GM23248 (cell line): ENCODE measurements at places on chromosomes 7 and 10. TPM values are rescaled to one million over a fixed set of nuclear protein-coding genes. Genes with fewer than 3 reads are reported as not detected.
A peak's percentile ranks its signal among the peaks of the same experiment; 100 is the strongest.

DNA sequence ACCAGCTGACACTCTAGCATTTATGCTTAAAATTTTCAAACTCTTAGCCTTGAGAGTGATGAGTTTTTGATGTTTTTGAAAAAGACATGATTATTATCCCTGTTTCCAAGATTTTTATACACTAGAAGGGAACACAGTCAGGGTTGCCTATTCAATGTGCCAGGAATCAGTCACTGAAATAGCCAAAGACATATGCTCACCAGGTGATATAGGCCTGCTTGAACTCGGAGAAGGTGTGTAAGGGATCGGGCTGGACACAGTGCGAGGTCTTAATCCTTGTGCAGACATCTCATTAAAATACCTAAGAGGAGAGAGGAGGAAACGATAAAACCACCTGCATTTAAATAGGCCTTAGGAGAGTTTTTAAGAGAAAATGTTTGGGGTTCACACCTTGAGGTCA lies 51.0 kb upstream of the MRLN start:
- no peak for DNase-seq

- DNase-seq: no peak
Observed at GRCh38 chr7:126449611-126450268, 803.0 kb downstream of the GRM8 start.

- DNase-seq: peak; percentile 67
Observed at GRCh38 chr10:88793712-88794299, 8.7 kb upstream of the LIPM start.

DNA sequence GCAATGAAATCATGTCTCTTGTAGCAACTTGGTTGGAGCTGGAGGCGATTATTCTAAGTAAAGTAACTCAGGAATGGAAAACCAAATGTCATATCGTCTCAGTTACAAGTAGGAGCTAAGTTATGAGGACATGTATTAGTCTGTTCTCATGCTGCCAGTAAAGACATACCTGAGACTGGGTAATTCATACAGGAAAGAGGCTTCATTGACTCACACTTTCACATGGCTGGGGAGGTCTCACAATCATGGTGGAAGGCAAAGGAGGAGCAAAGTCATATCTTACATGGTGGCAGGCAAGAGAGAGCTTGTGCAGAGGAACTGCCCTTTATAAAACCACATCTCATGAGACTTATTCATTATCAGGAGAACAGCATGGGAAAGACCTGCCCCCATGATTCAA lies 370.1 kb upstream of the PRKCQ start:
- no peak for DNase-seq

- DNase-seq: peak; percentile 43
Observed at GRCh38 chr7:116726713-116727431, 54.9 kb downstream of the MET start.

Gene CAMK2B
- total RNA-seq: 2.5 and 9.1 TPM in 2 replicates
